ENCODE measurements at places on chromosomes 11 and 22. TPM values are rescaled to one million over a fixed set of nuclear protein-coding genes. Genes with fewer than 3 reads are reported as not detected.

Gene E2F8
- 0.38 TPM for total RNA-seq

DNA sequence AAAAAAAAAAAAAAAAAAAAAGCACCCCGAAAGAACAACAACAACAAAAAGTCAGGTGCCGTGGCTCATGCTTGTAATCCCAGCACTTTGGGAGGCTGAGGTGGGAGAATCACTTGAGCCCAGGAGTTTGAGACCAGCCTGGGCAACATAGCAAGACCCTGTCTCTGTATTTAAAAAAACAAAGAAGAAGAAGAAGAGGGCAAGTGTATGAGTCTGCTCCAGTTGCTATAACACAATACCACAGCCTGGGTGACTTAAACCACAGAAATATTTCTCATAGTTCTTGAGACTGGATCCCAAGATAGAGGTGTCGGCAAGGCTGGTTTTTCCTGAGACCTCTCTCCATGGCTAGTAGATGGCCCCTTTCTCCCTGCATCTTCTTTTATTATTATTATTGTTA lies 12.4 kb downstream of the CRYBA4 start:
- no peak for DNase-seq

GRCh38 chr11:68163691-68164090 lies 42.5 kb upstream of the CHKA start:
- no peak for DNase-seq

DNA sequence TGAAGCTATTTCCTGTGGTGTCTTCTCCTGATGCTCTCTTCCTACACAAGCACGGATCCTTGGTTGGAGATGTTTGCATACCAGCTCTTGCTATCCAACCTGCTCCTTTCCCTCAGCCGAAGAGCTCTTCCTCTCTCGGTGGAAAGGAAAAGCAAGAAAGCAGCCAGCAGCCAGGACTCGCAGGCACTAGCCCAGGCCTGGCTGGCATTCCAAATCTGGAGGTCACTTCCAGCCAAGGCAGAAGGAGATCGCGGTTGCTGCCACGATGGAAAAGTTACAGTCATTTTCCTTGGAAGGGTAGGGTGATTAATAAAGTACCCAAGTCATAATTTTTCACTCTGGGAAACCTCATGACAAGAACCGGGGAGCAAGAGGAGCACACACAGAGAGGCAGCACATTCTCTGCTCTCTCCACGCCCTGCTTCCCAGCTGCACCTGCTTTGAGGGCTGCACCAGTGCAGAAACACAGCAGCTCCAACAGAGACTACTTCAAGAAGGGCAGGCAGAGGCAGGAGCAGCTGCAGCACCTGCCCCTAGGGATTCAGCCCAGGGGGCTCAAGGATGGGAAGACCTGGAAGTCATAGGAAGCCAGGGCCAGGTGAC lies 399.3 kb downstream of the CADM1 start:
- DNase-seq: no peak

- no peak for DNase-seq
Measured at GRCh38 chr11:18310800-18311340, 11.1 kb downstream of the HPS5 start.

DNA sequence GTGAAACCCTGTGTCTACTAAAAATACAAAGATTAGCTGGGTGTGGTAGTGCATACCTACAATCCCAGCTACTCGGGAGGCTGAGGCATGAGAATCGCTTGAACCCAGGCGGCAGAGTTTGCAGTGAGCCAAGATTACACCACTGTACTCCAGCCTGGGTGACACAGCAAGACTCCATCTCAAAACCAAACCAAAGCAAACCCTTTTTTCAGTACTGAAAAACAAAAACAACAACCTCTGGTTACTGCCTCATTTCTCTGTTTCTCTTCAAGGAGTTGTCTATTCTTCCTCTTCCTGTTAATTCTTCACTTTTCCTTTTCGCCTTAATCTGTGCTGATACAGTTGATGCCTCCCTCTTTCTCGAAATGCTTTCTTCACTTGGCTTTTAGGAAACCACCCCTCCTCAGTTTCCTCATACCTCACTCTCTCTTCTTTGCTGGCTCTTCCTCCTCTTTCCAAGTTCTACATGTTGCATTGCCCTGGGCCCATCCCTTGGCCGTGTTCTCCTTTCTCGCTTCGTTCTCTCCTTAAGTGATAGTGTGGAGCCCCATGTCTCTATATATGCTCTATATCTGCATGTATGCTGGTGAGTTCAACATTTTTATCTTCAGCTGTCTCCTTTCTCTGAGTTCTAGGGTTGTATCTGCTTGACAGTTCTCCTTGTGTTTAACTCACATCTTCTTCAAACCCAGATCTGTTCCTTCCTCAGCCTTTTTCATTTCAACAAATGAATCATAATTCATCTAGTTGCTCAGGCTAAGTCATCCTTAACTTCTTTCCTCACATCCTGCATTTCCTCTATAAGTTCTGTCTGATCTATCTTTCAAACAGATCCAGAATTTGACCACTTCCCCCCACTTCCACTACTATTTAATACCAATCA lies 37.1 kb downstream of the NUCB2 start:
- no peak for DNase-seq

DNA sequence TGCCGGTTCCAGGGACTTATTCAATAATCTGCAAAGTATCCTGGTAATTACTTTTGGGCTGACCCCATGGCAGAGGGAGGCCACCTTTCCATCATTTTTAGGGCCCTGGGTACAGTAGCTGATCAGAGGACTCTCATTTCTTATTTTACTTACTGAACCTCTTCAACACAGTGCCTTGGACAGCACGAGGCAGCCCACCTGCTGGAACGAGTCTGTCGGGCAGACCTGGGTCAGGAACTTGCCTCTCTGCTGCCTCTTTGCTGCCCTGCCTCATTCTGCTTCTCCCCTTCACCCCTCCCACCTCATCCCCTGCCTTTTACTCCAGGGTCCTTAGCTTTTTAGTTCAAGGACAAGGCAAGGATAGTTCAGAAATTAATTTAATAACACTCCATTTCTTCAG lies 204.5 kb downstream of the CSNK2A3 start:
- DNase-seq: peak; percentile 21

DNA sequence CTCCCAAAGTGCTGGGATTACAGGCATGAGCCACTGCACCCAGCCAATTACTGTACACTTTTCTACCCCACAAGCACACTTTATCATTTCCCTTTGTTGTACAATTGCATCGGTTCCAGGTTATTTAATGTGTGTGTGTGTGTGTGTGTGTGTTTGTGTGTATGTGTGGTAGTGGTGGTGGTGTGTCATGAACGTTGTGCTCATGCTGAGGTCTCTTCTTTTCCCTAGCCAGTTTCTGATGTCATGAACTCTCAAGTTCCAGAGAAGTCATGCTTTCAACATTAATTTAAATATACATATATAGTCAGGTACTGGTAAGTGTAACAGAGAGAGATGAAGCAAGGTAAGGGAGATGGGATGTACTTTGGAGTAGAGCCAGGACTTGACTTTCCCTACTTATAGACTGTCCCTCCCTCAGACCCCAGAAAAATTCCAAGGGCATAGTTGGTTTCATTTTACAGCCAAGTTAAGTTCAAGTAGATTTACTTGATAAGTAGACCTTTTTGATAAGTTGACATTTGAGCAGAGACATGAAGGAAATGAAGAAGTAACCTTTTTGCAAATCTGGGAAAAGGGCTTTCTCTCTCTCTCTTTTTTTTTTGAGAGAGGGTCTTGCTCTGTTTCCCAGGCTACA lies 42.7 kb downstream of the WEE1 start:
- DNase-seq: no peak

GRCh38 chr22:39419096-39419495 lies 19.5 kb downstream of the TAB1 start:
- DNase-seq: no peak

All from natural killer cell (primary cell).